Psoas muscle (tissue), 8 donors: ENCODE measurements at places on chromosomes 16 and 17. TPM values are rescaled to one million over a fixed set of nuclear protein-coding genes. Genes with fewer than 3 reads are reported as not detected.

- no peak for DNase-seq
These were observed 34.4 kb downstream of the ZCCHC14 start for GRCh38 chr16:87458424-87458915.

- DNase-seq: peak; percentile 88
These were observed 10.3 kb downstream of the CDRT4 start for GRCh38 chr17:15456972-15457722.

The RHBDF1 gene
- total RNA-seq: 18.3 TPM

DNA sequence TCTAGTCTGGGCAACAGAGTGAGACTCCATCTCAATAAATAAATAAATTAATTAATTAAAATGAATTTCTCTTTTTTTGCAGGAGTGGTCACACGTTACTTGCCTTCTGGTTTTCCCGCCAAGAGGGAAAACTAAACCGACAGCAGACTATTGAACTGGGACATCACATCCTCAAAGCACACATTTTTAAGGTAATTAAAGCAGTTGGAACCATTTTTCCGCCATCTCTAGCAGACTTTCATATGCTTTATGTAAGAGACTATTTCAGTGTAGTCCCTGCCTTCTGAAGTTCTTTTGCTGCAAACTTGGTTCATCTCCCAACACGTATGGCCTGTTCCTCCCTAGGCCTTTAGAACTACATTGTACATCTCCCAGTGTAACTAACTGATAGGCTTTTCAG, 66.5 kb downstream of the CYB561 start:
- no peak for DNase-seq

- DNase-seq: no peak
These were observed 2.2 kb downstream of the FBXL19 start for GRCh38 chr16:30925632-30925987.

DNA sequence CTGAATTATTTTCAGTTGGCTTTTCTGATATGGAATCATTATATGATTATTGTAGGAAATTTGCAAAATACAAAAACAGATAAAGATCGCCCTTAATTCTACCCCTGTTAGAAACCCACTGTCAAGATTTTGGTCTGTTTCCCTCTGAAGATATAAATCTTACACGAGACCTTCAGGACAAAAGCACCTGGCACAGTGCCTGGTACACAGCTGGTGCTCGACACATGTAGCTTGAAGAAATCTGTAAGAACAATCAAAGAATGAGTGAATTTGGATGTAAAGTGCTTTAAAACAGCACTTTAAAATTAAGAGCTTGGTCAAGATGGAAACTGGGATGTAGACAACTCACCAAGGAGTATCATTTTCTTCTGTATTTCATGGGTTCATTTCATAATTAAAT, 181.1 kb downstream of the C16orf78 start:
- no peak for DNase-seq

DNA sequence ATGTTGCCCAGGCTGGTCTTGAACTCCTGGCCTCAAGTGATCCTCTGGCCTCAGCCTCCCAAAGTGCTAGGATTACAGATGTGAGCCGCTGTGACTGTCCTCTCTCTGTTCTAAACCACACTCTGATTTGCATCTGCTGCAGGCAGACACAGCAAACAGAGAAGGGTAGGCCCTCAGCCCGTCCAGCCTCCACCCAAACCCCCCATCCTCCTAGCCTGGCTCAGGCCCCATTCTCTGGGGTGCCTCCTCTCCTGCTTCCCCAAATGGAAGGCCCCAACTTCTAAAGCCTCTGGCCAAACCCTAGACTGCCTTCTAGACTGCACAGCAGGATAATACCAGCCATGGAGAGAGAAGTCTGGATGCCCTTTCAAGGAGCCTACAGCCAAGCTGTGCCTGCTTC, 4.1 kb upstream of the GFAP start:
- no peak for DNase-seq

The SNF8 gene
- total RNA-seq: 69.7 TPM

DNA sequence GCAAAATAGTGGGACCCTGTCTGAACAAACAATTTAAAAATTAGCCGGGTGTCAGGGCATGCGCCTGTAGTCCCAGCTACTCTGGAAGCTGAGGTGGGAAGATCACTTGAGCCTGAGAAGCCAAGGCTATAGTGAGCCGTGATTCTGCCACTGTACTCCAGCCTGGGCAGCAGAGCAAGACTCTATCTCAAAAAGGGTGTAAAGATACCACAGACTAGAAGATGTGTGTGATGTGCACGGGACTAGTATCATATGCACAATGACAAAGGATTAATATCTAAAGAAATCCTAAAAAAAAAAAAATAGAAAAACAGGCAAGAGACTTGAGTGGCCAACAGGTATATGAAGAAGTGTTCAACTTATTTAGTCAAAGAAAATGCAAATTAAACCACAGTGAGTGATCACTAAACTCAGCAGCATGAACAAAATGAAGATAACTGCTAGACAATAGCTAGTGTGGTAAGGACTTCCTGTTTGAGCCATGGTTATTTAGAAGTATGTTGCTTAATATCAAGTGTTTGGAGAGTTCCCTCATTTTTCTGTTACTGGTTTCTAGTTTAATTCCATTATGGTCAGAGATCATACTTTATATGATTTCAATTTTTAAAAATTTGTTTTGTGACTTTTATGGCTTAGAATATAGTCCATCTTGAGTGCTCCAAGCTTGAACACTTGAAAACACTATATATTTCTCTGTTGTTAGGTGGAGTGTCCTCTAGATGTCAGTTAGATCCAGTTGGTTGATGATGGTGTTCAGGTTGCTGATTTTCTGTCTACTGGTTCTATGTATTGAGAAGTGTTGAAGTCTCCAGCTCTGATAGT, 14.7 kb upstream of the SLX4 start:
- no peak for DNase-seq

- no peak for DNase-seq
These were observed at the start of gene RSKR for GRCh38 chr17:28613931-28614381. Gene RSKR, minus strand, starts transcription at chr17:28614185. Its CDS starts 24 bp downstream, at chr17:28614161.

The AGRP gene
- not detected for total RNA-seq
